ENCODE measurements at places on chromosomes 2 and 18. TPM values are rescaled to one million over a fixed set of nuclear protein-coding genes. Genes with fewer than 3 reads are reported as not detected.

Gene IL1R1
- 21.6 TPM for polyA plus RNA-seq

Gene MPP4
- 0.24 TPM for polyA plus RNA-seq

Gene ECEL1
- polyA plus RNA-seq = 1.1 TPM

Gene SPRED2
- polyA plus RNA-seq = 22.4 TPM

Gene GPC1
- 16.3 TPM for polyA plus RNA-seq

Gene PTPRM
- 27.2 TPM for polyA plus RNA-seq

Gene FSIP2
- 1.8 TPM for polyA plus RNA-seq

Gene M1AP
- 0.12 TPM for polyA plus RNA-seq

Gene KIF5C
- 16.0 TPM for polyA plus RNA-seq

Gene IL1RL1
- polyA plus RNA-seq = 0.46 TPM

Gene TET3
- 18.1 TPM for polyA plus RNA-seq
